Pancreas (tissue), 10 donors: ENCODE measurements at places on chromosomes 3 and 15. TPM values are rescaled to one million over a fixed set of nuclear protein-coding genes. Genes with fewer than 3 reads are reported as not detected.

The TM4SF18 gene
- 3.6 TPM for total RNA-seq

The CYP1A1 gene
- 0.28 TPM for total RNA-seq

GRCh38 chr15:78007964-78008886, 69.3 kb downstream of the TBC1D2B start:
- peak; percentile 82 for DNase-seq

DNA sequence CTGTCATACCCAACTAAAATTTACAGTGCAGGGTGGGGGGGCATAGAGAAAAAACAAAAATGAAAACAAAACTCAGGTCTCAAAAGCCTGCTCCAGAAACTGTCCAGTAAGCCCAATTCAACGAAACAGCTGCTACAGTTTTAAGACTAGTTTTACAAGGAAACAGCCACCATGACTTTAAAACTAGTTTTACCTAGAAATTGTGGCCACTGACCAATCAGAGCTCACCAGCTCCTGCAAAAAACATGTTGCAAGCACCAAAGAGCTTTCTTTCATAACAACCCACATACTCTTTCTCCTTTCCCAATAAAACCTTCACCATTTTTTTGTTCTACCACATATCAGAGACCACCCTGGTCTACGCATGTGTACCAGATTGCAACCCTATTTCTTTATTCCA, 7.3 kb upstream of the CFAP91 start:
- no peak for DNase-seq

- no peak for DNase-seq
Observed at GRCh38 chr3:12127391-12127790, 31.3 kb downstream of the TIMP4 start.

GRCh38 chr3:82067420-82067819, 306.0 kb upstream of the GBE1 start:
- DNase-seq, result no peak

DNA sequence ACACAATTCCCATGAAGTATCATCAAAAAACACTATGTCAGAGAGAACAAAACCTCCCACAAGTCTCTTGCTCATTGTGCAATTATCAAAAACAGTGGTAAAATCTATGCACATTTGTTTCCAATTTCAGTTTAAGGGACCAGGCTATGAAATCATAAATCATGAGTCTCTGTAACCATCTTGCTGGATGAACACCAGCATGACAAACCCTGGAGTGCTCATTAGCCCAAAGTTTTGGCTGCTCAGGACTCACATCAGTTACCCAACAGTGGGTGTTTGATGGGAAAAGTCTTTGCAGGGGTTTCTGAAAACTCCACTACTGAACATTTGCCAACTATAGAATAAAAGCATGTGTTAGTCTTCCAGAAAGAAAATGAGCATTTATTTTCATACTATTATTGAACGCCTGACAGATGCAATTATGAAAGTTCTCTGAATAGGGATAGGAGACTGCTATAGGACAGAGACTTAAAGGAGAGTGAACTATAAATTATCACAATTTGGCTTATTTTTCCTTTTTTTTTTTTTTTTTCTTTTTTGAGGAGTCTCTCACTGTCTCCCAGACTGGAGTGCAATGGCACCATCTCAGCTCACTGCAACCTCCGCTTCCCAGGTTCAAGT, 240.8 kb upstream of the KCNMB2 start:
- no peak for DNase-seq

- no peak for DNase-seq
Observed at GRCh38 chr3:186618318-186618938, 5.6 kb downstream of the AHSG start.

DNA sequence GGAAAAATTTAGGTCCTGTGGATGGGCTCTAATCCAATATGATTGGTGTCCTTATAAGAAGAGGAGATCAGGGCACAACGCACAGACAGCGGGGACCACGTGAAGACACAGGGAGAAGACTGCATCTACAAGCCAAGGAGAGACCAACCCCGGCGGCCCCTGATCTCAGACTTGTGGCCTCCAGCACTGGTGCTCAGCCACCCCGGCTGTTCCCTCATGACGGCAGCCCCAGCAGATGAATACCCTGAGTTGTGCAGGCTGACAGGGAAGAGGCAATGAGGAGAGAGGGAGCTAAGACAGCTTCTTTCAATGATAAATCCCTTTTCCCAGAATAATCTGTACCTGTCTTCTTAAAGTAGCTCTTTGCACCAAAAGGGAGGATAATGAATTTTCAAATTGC, 33.3 kb upstream of the CGNL1 start:
- DNase-seq, result no peak

GRCh38 chr15:26103002-26103404, 239.9 kb upstream of the ATP10A start:
- no peak for DNase-seq
